ENCODE measurements at places on chromosomes 2 and 18.

DNA sequence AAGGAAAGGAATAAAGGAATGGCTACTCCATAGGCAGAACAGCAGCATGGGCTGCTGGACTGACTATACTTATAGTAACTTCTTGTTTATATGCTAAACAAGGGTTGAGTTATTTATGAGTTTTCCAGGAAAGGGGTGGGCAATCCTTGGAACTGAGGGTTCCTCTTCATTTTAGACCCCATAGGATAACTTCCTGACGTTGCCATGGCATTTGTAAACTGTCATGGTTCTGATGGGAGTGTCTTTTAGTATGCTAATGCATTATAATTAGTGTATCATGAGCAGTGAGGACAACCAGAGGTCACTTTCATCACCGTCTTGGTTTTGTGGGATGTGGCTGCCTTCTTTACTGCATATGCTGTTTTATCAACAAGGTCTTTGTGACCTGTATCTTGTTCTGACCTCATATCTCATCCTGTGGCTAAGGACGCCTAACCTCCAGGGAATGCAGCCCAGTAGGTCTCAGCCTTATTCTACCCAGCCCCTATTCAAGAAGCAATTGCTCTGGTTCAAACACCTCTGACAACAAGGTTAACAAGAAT, 98.6 kb upstream of the CABLES1 start:
- DNase-seq: no peak

DNA sequence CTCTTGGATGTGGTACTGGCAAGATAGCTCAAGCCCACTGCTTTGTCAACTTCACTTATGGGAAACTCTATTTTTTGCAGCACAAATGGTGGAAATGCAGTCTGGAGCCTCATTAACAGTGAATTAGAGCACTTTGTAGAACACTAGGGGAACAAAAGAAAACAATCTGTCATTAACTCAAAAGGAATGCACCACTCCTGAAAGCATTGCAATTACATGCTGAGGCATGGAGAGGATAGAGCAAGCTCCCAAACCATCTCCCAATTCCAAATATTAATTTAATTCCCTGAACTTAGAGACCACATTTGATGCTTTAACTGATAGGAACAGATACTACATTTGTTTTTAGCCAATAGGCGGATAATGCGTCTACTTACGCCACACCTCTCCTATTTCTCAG, 32.8 kb upstream of the TANC1 start:
- DNase-seq: no peak

- DNase-seq: no peak
Measured at GRCh38 chr2:20900052-20900636, 77.2 kb upstream of the LDAH start.

GRCh38 chr2:120536141-120536540, 190.2 kb downstream of the INHBB start:
- no peak for DNase-seq

GRCh38 chr2:47844162-47844561, 61.2 kb downstream of the MSH6 start:
- DNase-seq: no peak

DNA sequence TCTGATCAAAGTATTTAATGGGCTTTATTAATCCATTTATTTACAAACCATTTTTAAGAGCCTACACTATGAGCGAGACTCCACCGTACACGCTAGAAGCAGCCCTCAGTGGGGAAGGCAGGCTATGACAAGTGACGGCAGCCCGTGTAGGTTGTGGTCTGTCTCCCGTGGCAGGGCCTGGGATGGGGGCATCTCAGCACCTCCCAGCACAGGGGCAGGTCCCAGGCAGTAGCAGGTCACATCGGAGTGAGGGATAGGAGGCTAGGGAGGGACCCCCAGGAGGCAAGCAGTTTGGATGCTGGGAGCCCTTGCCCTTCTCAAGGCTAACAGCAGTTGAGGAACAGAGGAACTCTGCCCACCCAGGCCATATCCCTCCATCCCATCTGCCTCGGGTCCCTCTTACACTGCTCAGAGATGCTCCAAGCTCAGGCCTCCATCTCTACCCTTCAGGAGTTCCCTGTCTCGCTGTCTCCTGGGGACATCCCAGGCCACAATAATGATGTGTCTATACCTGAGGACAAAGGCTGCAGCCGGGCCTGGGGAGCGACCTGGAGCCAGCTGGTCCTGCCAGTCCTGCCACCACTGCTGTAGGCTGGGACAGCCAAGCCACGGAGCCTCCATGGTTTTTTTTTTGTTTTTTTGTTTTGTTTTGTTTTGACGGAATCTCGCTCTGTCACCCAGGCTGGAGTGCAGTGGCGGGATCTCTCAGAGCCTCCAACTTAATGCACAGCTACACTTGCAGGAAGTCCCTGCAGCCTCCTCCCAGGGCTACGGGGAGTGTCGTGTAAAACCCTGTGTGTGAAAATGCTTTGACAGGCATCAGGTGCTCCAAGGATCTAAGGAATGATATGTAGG, 92.0 kb downstream of the NDUFA10 start:
- DNase-seq: no peak

GRCh38 chr2:208620487-208620978, 213.9 kb downstream of the PTH2R start:
- no peak for DNase-seq

DNA sequence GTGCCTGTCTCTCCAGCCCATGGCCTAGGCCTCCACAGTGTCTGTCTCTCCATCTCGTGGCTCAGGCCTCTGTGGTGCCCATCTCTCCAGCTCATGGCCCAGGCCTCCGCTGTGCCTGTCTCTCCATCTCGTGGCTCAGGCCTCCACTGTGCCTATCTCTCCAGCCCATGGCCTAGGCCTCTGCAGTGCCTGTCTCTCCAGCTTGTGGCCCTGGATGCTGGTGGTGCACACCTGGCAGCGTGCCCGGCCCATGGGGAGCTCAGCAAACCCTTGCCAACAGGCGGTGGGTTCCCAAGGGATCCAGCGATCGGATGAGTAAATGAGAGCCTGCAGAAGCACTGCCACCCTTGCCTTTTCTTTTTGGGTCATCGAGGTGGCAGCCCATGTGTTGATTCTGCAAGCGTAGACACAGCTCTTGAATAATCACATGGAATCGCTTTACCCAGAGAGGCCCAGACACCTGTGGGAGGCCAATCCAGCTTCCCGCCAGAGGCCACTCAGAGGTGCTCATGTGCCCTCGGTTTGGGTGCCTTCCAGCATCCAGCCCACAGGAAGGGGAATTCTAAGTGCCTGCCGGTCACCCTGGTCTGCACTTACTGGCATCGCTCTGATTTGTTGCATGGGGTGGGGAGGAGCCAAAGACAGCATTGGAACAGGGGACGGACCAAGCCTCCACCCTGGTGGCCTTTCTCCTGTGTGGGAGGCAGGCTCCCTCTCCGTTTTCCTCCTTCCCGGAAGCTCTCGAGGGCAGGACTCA, 101.8 kb upstream of the HDAC4 start:
- DNase-seq: no peak

DNA sequence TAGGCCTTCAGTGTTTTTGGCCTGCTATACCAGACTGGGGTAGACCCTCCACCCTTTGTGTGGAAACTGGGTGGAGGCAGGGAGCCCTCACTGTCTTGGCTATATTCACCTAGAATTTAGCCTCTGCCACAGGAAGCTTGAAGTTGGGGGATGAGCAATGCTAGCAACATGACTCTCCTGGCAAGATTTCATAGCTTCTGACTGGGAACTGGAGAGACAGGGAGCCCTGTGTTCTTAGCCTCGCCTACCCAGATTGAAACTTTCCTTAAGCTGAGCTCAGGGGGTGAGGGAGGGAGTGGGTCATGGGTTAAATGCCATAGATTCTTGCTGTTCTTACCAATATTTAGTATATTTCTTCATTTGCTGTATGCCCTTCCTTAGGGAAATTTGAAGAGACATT, 46.8 kb upstream of the FAM98A start:
- no peak for DNase-seq
